ENCODE measurements at places on chromosomes 16 and 17.
A peak's percentile ranks its signal among the peaks of the same experiment; 100 is the strongest.

- DNase-seq: no peak
Observed at GRCh38 chr16:48101069-48101674, 54.6 kb downstream of the ABCC12 start.

GRCh38 chr17:4666296-4666695 is 24.8 kb upstream of the ALOX15 start:
- DNase-seq: no peak

GRCh38 chr16:29806099-29806579 is at the start of gene MAZ:
TSS of gene MAZ (plus strand) at chr16:29806529. CDS start at chr16:29806702, 173 bp downstream.
- peak; percentile 61 for DNase-seq

- DNase-seq: no peak
Observed at GRCh38 chr17:34378664-34379101, 15.7 kb upstream of the CCL1 start.

DNA sequence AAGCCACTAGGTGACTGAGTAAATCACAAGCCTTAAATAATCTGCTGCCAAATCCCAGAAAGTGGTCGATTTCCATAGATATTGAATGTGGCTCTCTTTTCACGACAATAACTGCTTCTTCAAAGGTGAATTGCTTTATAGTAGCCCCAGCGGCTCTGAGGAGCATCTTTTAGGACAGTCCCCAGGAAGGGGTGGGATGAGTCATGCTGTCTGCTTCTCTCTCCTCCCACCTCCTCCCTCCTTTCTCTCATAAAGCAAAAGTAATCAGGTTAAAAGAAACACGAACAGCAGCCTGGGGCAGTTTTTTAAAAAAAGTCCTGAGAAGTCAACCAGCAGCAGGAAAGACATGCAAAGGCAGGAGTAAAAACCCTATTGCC is 1.8 kb downstream of the KIAA0513 start:
- peak; percentile 41 for DNase-seq

- DNase-seq: no peak
Observed at GRCh38 chr17:63496663-63497400, 20.0 kb downstream of the ACE start.

DNA sequence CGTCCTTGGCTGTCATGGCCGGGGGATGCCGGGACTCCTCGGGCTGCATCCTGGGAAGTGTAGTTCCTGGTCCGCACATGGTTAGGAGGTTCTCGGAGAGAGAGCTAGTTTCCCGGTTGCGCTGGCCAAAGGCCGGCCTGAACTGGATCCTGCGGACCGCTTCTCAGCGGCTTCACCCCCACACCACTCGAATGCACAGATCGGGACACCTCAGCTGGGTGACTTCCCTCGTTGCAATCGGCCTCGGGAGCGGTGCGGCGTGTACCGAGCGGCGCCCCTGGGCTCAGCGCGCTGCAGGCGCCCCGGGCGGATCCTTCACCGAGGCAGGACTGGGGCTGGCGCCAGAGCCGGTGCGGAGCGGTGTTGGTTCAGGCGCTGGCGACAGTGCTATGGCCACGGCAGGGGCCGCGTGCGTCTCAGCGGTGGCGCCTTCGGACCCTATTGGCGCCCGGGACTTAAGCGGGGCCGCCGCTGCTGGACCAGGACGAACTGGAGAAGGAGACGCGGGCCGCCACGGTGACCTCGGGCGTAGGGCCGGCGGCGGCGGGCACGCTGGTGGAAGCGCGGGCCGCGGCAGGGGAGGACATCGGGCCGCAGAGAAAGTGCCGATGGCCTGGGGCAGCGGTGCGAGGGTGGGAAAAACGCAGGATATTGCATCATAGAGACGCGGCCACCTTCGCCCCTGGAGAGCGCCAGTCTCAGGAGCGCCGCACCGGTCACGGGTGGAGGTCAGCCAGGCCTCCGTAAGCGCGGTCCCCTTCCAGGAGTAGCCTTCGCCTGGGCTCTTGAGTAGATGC is 11.4 kb downstream of the ZNF629 start:
- peak; percentile 38 for DNase-seq

DNA sequence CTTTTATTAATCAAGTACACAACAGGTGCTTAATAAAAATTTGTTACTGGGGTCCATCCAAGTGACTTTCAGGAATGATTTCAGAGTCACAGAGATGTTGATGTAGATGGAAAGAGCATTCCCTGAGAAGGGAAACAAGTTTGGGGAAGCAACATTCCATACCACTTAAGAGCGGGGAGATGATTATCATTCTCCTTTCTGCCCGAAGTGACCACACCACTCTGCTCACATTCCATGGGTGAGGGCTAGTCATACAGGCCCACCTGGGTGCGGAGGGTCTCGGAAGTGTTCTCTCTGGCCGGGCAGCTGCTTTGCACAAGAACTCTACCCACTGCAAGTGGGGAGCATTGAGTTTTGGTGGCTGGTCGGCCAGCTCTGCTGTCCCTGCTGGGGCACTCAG is 231.4 kb downstream of the SNX29 start:
- DNase-seq: no peak

DNA sequence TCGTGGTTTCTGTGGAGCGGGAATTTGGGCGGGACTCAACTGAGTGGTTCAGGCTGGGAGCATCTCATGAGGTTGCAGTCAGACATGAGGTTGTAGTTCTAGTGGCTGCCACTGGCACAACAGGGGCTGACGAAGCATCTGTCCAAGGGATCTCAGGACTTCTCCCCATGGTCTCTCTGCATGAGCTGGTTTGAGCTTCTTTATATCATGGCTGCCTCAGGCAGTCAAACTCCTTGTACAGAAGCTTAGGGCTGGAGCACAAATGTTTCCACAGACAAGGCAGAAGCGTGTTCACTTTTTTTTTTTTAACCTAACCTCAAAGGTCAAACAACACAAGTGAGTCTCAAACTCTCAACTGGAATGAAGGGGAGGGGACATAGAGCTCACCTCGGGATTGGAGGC is 243.3 kb downstream of the MSI2 start:
- DNase-seq: no peak

DNA sequence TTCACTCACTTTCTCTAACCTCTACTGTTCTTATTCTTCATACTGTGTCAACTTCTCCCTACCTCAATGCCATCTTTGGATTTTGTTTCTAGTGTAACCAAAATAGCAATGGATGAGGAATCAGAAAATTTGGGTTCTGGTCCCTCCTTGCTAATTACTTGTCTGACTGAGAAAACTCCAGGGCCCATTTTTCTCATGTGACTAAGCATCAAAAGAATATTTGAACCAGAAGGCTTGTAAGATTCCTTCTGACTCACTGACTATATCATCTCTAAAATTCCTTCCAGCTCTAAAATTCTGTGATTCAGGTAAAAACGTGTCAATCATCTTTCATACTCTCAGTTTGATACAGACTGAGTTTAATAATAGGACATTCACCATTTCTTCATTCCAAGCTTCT is 57.9 kb downstream of the BRIP1 start:
- DNase-seq: no peak

GRCh38 chr17:143785-144281 is 6.5 kb downstream of the SCGB1C2 start:
- peak; percentile 81 for DNase-seq

DNA sequence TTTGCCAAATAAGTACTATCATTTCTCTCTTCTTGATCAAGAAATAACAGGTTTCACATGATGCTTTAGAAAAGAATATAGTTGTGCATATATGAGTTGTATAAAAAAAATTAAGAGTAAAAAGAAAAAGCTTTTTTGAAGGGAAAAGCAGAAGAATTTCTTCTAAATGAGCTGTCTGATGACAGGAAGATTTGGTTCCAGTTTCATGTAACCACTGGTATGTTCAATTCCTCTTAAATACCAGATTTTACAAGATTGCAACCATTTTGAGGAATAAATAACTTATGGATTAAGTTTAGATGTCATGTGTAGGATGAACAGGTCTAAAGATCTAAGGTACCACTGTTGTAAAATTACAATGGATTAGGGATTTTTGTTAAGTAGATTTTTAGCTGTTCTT is 45.0 kb downstream of the VMP1 start:
- no peak for DNase-seq

GRCh38 chr17:75456039-75456416 is 407 bp upstream of the TMEM94 start:
- DNase-seq: no peak

DNA sequence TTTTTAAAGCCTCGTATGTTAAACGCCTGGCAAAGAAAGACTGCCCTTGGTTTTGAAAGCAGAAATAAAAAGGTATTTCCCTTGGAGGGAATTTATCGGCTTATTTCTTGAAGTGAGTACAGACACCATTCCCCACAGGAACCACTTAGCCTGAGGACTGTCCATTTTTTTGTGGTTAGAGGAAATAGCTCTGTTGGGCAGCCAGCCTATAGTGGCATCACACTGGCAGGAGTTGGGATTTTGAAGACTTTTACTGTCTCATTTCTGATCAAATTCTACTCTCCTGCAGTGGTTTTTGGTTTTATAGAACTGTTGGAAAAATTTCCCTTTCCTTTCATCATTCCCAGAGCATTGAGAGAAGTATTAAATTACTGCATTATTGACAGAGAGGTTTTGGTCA is 34.1 kb upstream of the CDC6 start:
- DNase-seq: no peak

DNA sequence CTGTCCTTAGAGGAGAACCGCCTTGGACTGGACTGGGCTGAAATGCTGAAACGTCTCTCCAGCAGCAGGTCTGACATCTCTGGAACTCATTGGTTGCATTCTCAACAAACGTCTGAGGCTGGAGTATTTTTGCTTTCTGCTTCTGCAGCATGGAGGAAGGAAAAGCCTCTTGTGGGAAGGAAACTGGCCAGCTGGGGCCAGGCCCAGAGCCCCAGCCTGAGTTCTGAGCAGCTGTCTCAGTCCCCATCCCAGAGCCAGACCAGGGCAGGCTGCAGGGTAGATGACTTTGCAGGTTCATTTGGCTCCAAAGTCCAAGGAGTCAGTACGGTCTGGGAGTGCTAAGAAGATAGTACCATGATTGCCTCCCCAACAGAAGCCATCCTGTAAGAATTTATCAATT is 18.3 kb downstream of the TEKT3 start:
- DNase-seq: no peak

DNA sequence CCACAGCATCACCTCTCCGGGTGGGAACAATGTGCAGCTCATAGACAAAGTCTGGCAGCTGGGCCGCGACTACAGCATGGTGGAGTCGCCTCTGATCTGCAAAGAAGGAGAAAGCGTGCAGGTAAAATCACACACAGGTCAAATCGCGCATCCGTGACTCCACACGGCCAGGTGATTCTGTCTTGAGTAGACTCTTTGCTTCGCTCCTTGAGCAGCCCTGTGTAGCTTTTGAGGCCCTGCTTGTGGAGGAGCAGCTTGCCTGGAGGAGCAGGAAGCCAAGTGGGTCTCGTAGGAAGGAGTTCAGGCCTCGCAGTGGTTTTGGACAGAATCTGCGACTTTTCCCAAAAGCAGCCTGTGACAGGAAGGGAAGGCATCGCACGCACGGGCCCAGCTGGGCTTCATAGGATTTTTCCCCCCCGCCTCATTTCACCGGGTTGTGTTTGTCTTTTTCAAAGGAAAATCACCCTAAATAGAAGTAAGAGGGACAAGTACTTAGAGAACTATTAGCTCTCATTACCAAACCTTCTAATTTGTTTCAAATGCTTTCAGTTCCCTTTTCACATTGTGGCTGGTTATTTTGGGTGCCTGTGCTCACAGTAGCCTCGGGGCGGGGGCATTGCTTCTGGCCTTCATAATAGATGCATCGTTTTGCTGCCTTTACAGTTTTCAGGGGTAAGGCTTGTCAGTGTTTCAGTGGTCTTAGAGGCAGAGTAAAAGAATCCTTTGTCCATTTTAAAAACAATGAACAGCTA is 71.5 kb downstream of the SEC14L1 start:
- DNase-seq: no peak

DNA sequence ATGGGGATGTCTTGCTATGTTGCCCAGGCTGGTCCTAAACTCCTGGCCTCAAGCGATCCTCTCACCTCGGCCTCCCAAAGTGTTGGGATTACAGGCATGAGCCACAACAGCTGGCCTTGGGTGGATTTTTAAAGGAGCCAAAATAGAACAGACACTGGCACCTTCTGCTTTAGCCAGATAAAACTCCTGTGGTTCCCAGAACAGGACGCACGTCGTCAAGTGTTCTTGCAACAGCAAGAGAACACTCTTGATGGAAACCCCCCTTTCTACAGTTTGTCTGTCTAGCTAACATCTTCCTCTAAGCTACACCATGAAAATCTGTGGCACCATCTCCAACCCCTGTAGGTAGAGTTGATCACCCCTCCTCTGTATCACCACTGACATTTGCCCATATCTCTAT is 122.6 kb downstream of the NPIPB5 start:
- no peak for DNase-seq

DNA sequence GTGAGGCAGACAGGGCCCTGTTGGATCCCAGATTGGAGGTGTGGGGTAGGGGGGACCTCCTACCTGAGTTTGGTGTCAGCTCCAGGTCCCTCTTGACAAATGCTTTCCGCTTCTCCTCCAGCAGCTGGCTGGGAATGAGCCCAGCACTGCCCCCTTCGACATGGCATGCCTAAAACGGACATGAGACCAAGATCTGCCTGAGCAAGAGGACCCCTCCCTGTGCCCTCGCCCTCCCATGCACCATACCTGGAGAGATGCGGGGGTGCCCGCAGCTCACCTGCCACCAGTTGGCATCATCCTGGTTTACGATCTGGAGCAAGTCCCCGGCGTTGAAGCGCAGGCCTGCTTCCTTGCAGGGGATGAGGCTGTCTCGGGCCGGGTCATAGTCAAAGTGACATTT is 26.2 kb downstream of the MPP2 start:
- DNase-seq: no peak

- no peak for DNase-seq
Observed at GRCh38 chr17:77634710-77635109, 323.8 kb upstream of the TNRC6C start.

GRCh38 chr16:14669776-14670175 is 24.3 kb downstream of the PLA2G10 start:
- DNase-seq: no peak

- DNase-seq: no peak
Observed at GRCh38 chr16:65059406-65059980, 62.4 kb downstream of the CDH11 start.

- DNase-seq: no peak
Observed at GRCh38 chr17:76379275-76379641, 5.2 kb upstream of the SPHK1 start.

- DNase-seq: no peak
Observed at GRCh38 chr17:36946726-36947091, 2.0 kb upstream of the AATF start.

Data from activated CD4-positive, alpha-beta T cell treated with anti-CD3 and anti-CD28 coated beads for 1 hour (primary cell).